Pancreas (tissue), 10 donors: ENCODE measurements at places on chromosomes 13 and 19. TPM values are rescaled to one million over a fixed set of nuclear protein-coding genes. Genes with fewer than 3 reads are reported as not detected.

- H3K4me1 ChIP-seq = peaks cover 17% of the 10 kb centered on the region
- no peak for DNase-seq
- no peak overlapping the region for H3K4me3 ChIP-seq
- H3K36me3 ChIP-seq = no peaks in the 10 kb centered on the region
These were observed 5.1 kb upstream of the SYCN start for GRCh38 chr19:39209196-39209595.

DNA sequence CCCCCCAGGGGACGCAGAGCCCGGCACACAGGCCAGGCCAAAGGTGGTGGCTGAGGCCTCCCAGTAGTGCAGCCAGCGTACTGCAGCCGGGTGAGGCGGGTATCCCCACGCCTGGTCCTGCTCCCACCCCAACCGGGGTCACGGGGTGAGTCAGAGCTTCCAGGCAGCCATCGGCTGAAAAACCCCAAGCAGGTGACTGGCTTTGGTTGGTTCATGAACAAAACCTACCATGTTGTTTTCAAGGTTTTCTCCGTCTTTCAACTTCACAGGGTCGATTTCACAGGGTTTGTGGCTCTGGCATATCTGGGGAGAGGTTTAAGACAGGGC, 42.1 kb upstream of the C13orf46 start:
- no peaks in the 10 kb centered on the region for H3K27me3 ChIP-seq
- DNase-seq = no peak
- no peak overlapping the region for H3K4me3 ChIP-seq
- no peaks in the 10 kb centered on the region for H3K4me1 ChIP-seq
- no peaks in the 10 kb centered on the region for H3K36me3 ChIP-seq

PRTN3 gene
- total RNA-seq = not detected

GRCh38 chr19:42487032-42487797, 41.1 kb downstream of the CEACAM1 start:
- DNase-seq = no peak
- no peaks in the 10 kb centered on the region for H3K4me1 ChIP-seq
- no peak overlapping the region for H3K4me3 ChIP-seq
- H3K36me3 ChIP-seq = no peaks in the 10 kb centered on the region
- H3K27ac ChIP-seq = no peak overlapping the region

DNA sequence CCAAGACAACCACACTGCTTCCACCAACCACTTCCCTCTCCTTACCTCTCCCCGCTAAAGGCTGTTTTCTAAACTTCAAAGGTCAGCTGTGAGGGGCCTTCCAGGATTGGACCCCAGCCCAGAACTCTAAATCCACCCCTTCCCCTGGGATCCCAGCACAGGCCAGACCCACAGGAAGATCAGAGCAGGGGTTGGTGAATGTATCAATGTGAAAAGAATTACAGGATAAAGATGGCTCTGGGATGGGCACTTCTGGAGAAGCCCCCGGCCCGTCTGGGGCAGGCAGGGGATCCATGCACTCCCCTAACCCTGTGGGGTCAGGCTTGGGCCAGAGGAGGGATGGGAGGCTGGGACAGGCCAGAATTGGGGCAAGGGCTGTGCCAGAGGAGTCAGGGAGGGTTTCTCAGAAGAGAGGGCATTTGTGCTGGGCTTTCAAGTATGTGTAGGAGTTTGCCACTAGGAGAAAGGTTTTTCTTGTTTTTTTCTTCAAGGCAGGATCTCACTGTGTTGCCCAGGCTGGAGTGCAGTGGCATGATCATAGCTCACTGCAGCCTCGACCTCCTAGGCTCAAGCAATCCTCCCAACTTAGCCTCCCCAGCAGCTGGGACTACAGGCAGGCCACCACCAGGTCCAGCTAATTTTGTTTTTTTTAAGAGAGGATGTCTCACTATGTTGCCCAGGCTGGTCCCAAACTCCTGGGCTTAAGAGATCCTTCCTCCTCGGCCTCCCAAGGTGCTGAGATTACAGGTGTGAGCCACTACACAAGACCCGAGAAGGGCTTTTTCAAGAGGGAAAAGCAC, 1.0 kb upstream of the MEF2B start:
- H3K4me3 ChIP-seq = no peak overlapping the region
- no peaks in the 10 kb centered on the region for H3K27me3 ChIP-seq
- no peak overlapping the region for H3K27ac ChIP-seq
- H3K36me3 ChIP-seq = no peaks in the 10 kb centered on the region
- H3K4me1 ChIP-seq = no peaks in the 10 kb centered on the region

GARIN5A gene
- 1.4 TPM for total RNA-seq

GRCh38 chr19:1295169-1296012, 9.7 kb downstream of the EFNA2 start:
- peaks cover 11% of the 10 kb centered on the region for H3K27me3 ChIP-seq
- H3K4me3 ChIP-seq = peak overlapping the region; percentile 25
- H3K27ac ChIP-seq = no peak overlapping the region
- H3K36me3 ChIP-seq = no peaks in the 10 kb centered on the region
- DNase-seq = peak; percentile 46

- no peak overlapping the region for H3K27ac ChIP-seq
- H3K36me3 ChIP-seq = no peaks in the 10 kb centered on the region
- no peaks in the 10 kb centered on the region for H3K27me3 ChIP-seq
These were observed 1.9 kb downstream of the PTPRS start for GRCh38 chr19:5338656-5339197.

- H3K27ac ChIP-seq = no peak overlapping the region
- no peak for DNase-seq
- H3K36me3 ChIP-seq = no peaks in the 10 kb centered on the region
- H3K27me3 ChIP-seq = no peaks in the 10 kb centered on the region
- no peak overlapping the region for H3K4me3 ChIP-seq
These were observed 3.0 kb upstream of the ZNF554 start for GRCh38 chr19:2816641-2817040.

- no peaks in the 10 kb centered on the region for H3K4me1 ChIP-seq
- no peak overlapping the region for H3K27ac ChIP-seq
- H3K36me3 ChIP-seq = no peaks in the 10 kb centered on the region
- no peak for DNase-seq
- H3K27me3 ChIP-seq = no peaks in the 10 kb centered on the region
These were observed 325.2 kb downstream of the SUCLA2 start for GRCh38 chr13:47675871-47676270.

DNA sequence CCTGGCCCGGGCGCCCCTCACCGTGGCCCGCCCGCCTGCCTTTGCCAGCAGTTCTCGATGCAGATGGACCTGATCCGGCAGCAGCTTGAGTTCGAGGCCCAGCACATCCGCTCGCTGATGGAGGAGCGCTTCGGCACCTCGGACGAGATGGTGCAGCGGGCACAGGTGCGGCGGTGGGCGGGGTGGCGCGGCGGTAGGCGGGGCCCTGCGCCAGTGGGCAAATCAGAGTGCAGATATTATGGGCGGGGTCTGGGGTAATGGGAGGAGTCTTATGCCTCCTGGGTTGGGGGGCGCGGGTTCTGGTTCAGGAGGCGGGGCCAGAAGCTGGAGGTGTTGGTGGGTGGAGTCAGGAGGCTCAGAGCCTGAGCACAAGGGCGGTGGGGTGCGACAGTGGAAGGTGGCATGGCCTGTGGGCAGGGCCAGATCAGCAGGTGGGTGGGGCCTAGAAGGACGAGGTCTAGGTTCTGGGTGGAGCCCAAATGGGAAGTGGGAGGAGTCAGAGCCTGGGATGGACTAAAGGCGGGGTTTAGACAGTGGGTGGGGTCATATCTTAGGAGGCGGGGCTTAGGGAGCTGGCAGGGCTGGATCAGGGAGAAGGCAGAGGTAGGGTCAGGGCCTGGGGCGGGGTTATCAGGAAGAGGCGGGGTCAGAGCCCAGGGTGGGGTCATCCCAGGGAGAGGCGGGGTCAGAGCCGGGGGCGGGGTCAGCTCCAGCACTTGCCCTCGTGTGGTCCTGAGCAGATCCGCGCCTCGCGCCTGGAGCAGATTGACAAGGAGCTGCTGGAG, 5.6 kb downstream of the APC2 start:
- no peak overlapping the region for H3K27ac ChIP-seq
- no peak overlapping the region for H3K4me3 ChIP-seq
- peak; percentile 68 for DNase-seq
- H3K4me1 ChIP-seq = no peaks in the 10 kb centered on the region
- no peaks in the 10 kb centered on the region for H3K36me3 ChIP-seq

GRCh38 chr19:12788682-12789097, 2.6 kb upstream of the JUNB start:
- H3K27me3 ChIP-seq = no peaks in the 10 kb centered on the region
- H3K4me1 ChIP-seq = peaks cover 44% of the 10 kb centered on the region
- H3K4me3 ChIP-seq = peak overlapping the region; percentile 81

GRCh38 chr19:4362101-4362828, 18.9 kb downstream of the MPND start:
- DNase-seq = no peak
- H3K27ac ChIP-seq = no peak overlapping the region
- H3K36me3 ChIP-seq = peaks cover 61% of the 10 kb centered on the region
- no peaks in the 10 kb centered on the region for H3K4me1 ChIP-seq

- H3K36me3 ChIP-seq = no peaks in the 10 kb centered on the region
- no peak overlapping the region for H3K27ac ChIP-seq
- no peaks in the 10 kb centered on the region for H3K27me3 ChIP-seq
- H3K4me1 ChIP-seq = no peaks in the 10 kb centered on the region
These were observed 114.6 kb downstream of the KDM4B start for GRCh38 chr19:5083547-5083965.

CNMD gene
- 0.23 TPM for total RNA-seq

- DNase-seq = no peak
- H3K4me3 ChIP-seq = no peak overlapping the region
- no peak overlapping the region for H3K27ac ChIP-seq
- H3K27me3 ChIP-seq = no peaks in the 10 kb centered on the region
- no peaks in the 10 kb centered on the region for H3K36me3 ChIP-seq
These were observed 565.9 kb upstream of the SPRY2 start for GRCh38 chr13:80906860-80907259.

C19orf85 gene
- total RNA-seq = not detected

DNA sequence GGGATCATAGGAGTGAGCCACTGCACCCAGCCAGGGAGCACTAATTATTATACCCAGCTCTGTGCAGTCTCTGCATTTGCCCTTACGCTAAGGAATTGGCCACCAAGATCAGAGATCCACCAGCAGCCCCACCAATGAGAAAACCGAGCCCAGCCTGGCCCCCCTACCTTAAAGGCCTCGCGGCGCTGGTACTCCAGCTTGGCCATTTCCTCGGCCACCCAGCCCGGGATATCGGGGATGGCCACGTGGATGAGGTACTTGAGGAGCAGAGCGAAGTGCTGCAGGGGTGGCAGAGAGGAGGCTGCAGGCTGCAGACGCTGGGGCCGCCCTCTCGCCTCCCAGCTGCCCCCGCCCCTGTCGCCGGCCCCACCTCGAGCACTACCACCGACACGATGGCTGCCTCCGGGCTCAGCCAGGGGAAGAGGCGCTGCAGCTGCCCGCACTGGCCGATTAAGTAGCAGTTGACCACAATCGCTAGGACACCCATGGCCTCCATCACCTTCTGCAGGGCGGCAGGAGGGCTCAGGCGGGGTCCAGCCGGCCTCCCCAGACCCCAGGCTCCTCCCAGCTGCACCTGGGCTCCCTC, 7.5 kb downstream of the ANO8 start:
- H3K4me3 ChIP-seq = no peak overlapping the region
- no peaks in the 10 kb centered on the region for H3K27me3 ChIP-seq
- no peak for DNase-seq

DNA sequence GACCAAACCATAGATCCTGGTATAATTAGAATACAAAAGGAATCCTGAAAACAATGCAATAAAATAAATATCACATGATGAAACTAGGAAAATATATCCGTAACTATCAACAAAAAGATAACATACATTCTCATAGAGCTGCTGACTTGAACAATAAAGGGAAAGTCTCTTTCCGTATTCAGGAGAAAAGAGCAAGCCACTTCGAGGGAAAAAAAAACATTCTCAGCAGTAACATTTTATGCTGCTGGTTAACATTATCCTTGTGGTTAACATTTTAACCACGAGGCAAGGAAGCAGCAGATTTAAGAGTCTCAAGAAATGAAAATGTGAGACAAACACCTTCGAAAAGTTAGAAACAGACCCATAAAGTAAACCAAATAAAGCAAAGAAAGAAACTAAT, 25.8 kb downstream of the NALCN start:
- no peaks in the 10 kb centered on the region for H3K36me3 ChIP-seq
- no peak overlapping the region for H3K27ac ChIP-seq
- no peaks in the 10 kb centered on the region for H3K27me3 ChIP-seq
- DNase-seq = no peak
- H3K4me1 ChIP-seq = no peaks in the 10 kb centered on the region
- H3K4me3 ChIP-seq = no peak overlapping the region

PLK5 gene
- not detected for total RNA-seq

ANKRD24 gene
- total RNA-seq = 0.70 TPM

DNA sequence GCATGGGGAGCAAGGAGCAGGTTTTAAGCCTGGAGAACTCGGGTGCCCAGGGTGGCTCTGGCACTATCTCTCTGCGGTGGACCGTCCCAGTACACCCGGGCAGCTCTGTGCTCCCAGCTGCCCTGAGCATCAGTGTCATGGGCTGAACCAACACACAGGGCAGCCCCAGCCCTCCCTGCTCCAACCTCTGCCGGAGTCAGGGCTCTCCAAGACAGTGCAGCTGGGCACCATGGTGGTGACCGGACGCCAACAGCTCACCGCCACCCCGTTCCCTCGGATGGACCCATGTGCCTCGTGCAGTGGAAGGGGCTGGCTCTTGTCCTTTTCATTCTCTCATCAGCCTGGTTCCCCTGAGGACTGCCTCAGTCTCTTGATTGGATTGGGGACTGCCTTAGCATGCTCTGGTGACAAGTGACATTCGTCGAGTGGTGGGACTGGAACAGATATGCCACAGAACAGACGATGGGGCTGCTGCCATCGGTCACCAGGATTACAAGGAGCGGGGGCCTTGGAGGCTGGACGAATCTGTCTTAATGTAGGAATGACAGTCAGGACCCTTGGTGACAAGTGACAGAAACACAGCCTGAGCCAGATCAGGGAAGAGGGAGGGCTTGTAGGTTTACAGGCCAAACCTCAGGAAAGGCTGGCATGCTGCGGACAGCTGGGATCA, 25.7 kb upstream of the VSTM2B start:
- no peak for DNase-seq
